ENCODE measurements at places on chromosomes 2 and 18.

DNA sequence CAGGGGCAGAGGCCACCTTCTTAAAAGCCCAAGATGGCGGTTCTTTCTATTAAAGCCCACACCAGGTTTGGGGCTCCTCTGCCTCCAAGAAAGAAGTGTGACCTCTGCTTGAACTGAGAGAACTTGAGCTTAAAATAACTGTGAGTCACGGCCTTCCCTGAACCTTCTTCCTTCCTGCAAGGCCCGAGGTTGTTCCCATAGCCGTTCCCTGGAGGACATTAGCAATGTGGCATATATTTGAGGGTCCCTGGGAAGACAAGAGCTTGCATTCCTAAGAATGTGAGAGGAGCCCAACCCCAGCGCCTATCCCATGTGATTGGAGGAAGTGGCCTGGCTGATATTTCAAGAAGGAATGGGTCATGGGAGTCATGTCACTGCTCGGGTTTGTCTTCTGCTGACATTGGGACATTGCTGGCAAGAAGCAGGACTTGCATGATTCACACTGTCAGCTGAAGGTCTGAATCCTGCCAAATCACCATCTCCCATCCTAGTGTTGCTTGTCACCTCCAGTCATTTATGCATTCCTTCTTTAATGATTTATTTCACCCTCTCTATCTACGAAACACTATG lies 168.1 kb downstream of the TRIB2 start:
- DNase-seq = no peak

GRCh38 chr2:176814740-176815367 lies 397.7 kb upstream of the HNRNPA3 start:
- DNase-seq = no peak

DNA sequence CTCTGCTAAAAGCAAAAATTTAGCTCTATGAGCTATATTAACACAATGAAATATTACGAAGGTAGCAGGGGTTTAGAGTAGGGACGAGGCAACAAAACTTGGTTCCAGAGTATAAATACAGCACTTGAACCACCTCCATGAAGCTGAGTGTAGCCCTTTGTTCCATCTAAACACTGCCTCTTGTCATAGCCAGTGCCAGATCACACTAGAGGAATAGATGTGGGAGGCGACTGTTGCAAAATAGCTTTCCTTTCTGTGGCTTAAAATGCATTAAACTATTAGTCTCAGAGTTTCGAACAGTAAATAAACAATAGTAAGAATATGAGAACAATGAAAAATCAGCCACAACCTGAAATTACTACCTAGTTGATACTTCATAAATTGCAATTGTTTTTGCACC lies 29.8 kb downstream of the PIEZO2 start:
- no peak for DNase-seq

GRCh38 chr2:52135235-52135634 lies 1103.3 kb upstream of the NRXN1 start:
- no peak for DNase-seq

DNA sequence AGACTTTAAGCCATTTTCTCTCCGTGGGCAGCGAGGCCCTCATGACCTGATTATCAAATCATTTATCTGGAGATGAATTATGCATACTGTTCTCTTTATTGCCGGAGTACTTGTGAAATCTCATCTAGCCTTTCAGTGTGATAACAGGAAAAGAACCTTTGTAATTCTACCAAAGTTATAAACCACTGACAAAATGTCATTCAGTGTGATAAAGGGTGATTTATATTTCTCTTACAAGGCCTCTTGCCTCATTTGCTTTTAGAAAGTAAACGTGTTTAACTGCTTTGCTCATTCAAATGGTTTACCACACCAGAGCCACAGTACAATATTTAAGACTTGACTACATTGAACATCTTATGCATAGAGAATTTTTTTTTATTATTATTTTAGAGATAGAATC lies 13.8 kb downstream of the MTCL1 start:
- DNase-seq = no peak

- no peak for DNase-seq
Observed at GRCh38 chr2:227657199-227657845, 9.3 kb upstream of the SCYGR5 start.

GRCh38 chr2:46828491-46829230 lies 86.9 kb downstream of the MCFD2 start:
- DNase-seq = no peak

- DNase-seq = no peak
Observed at GRCh38 chr18:28112056-28112470, 64.9 kb downstream of the CDH2 start.

DNA sequence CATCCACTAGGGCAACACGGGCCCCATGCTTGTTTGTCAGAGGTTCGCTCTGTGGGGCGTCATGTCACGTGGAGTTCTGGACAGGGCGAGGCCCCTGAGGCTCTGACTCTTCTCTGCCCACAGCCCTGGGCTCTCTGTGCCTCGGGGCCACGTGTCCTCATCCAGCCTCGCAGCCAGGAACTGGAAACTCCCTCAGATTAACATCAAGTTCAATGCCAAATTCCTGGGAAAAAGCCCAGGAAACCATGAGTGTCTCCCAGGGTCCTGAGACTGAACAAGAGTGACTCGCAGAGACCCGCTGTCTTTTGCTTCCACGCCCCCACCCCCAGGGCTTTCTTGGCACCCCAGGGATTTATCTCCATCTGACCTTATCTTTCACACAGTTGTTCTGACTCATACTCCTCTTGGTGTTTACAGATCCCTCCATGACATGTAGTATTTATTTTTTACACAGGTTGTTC lies 174.0 kb upstream of the PIEZO2 start:
- no peak for DNase-seq

GRCh38 chr2:217445723-217446122 lies 557.1 kb downstream of the TNS1 start:
- no peak for DNase-seq

DNA sequence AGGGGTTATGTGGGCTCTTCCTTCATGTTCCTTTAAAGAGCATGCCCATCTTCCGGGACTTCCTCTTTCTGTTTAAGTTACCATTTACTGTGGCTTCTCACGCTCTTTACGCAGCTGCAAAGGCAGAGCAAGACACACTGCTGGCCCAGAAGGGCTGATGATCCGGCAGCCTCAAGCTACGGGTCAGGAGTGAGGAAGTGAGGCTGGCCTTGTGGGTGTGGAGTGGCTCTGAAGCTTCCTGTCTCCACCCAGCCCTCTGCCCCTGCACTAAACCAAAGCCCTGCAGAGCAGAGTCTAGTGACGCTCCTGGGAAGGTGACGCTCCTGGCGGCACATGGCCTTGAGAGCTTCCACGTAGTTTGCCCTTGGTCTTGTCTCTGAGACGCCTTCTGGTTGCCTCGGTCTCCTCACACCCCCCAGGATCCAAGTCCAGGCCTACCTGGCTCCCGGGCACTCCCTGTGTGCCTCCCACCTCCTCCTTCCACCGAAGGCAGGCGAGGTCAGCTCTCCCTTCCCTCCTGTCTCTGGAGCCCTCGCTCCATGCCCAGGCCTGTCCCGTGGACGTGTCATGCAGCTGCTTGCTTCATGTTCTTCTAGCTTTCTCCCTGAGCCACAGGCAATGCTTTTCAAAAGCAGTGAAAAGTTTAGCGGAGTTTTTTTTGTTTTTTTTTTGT lies 50.3 kb downstream of the ARL4C start:
- DNase-seq = peak; percentile 54

GRCh38 chr2:67388680-67389079 lies 8.5 kb upstream of the ETAA1 start:
- DNase-seq = no peak

GRCh38 chr18:48607056-48607984 lies 68.5 kb downstream of the CTIF start:
- no peak for DNase-seq

- no peak for DNase-seq
Observed at GRCh38 chr2:217410681-217410960, 550.8 kb upstream of the TNP1 start.

- no peak for DNase-seq
Observed at GRCh38 chr2:2528846-2529245, 197.8 kb upstream of the MYT1L start.

GRCh38 chr2:177383935-177384334 lies 8.6 kb upstream of the AGPS start:
- DNase-seq = no peak

DNA sequence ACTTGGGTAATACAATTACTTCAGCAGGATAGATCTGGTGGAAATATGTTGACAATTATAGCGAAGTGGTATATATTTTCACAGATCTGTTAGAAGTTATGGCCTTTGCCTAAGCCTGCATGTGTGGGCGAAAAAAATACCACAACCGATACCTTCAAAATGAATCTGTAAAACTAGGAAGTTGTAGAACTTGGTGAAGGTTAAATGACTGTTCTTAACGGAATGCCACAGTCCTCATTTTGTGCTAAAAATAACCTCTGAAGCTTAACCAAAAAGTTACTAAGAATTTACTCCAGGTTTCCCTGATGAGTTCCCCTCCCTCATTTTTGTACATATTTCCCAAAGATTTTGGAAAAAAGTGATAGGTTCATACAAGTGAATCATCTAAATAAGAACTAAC lies 550.7 kb downstream of the THSD7B start:
- no peak for DNase-seq

- DNase-seq = no peak
Observed at GRCh38 chr2:136022396-136023146, 37.1 kb upstream of the DARS1 start.

DNA sequence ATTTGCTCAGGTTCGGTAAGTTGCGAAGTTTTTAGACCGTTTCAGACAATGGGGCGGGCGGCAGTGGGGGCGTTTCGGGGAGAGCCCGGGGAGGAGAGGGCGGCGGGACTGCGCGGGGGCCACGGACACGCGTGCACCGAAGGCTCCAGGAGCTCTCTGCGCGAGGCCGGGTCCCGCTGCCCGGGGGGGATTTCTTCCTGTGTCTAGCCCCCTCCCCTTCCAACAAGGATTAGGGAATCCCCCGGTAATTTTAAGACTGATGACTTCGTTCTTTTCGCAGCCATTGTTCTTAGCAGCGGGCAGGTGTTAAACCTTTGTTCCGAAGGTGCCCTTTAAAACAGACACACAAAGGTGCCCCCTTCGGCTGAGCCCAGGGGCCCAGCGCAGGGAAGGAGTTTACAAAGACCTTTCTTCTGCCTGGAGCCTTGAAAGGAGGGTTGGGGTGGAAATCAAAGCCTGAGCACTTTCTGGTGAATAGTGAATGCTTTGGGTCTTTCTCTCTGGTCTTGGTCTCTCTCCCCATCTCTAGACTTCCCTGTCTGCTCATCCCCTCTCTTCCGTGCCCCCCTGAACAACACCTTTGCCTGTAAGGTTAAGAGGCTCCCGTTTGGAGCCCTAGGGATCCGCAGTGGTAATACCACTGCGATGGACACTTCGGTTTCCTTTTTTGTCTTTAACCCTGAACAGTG lies 2.1 kb downstream of the TRIB2 start:
- DNase-seq = no peak

DNA sequence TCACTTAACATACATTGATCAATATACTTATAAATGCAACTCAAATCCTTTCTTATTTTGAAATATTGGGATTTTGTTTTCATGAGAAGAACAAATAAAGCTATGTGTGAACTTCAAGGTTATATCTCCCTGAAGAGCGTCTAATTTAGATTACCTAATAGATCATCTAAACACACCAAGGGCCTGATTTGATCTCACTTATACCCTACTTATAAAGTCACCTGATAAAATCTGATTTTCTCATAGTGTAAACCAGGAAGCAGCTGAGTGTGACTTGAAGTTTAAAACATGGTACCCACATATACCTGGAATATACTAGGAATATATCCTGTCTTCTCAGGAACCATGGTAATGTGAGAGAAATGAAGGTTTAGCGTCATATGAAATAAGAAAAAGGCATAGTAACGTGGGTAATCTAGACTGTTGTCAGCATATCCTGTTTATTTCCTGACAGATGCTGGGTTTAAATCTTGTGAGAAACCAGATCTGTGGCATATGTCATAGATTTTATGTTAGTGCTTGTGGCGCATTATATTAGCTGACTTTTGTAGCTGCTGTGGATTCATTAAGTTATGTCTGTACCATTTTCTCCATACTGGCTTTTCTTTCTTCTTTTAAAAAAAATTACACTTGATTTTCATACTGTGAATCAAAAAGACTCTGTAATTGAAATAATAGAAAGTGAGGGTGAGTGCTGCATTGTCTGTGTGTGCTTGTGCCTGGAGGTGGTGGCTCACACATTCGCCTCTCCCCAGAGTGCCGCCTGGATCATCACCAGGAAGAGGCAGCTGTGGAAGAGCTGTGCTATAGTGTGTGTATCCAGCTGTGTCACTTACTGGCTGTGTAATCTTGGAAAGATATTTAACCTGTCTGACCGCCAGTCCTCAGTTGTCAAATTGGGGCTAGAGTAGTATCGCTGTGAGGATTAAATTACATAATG lies 164.0 kb downstream of the MYO3B start:
- DNase-seq = no peak

DNA sequence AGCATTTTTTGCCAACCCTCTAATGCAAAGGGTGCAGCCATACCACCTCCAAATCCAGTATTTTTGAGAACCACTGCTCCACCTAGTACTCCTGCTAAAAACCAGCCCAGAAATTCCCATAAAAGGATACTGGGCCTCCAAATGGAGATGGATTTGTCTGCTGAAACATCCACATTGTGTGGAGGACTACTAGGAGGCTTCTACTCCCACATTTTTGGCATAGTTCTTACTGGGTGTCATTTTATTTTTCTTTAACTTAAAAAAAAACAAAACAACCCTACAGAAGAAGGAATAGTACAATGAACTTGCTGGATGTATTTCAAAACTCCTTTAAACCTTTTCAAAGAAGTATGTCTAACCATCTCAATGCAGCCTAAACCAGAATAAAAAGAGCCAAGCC lies 219.2 kb downstream of the SRBD1 start:
- DNase-seq = no peak

DNA sequence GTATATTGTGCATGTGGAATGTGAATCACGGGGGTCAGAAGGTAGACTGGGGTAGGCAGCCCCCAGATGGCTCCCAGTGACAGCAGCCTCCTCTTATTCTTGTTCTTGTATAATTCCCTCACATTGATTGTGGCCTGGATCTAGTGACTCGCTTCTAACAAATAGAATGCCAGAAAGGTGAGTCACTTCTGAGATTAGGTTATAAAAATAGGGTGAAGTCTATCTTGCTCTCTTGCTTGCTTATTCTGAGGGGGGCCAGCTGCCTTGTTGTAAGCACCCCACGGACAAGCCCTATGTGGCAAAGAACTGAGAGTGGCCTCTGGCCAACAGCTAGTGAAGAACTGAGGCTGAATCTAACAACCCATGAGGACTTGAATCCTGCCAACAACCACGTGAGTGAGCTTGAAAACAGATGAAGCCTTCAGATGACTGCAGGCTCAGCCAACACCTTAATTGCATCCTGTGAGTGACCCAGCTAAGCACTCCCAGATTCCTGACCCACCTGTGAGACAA lies 15.6 kb upstream of the RMND5A start:
- DNase-seq = no peak

- DNase-seq = no peak
Observed at GRCh38 chr2:239800785-239801386, 224.3 kb downstream of the NDUFA10 start.

DNA sequence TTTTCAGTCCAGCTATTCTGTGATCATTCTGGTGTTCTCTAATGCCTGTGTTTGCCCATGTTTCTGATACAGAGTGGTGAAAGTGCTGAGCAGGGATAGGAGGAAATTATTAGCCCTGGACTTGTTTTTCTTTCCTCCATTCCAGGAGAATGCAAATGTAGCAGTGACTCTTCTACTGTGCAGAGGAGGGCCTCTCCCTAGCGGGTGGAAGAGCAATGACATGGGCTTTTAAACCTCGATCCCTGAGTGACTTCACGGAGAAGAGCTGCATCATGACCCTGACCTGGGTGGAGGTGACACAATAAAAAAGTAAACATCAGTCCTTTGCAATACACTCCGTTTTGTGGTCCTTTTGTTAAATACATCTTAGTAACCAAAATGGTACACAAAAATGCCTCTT lies 68.0 kb upstream of the NETO1 start:
- no peak for DNase-seq

GRCh38 chr2:40396124-40396523 lies 55.8 kb downstream of the SLC8A1 start:
- DNase-seq = no peak

All from stimulated activated CD8-positive, alpha-beta memory T cell treated with anti-CD3 and anti-CD28 coated beads, Interleukin-4, amount 100 ng/mL, for 1 hour (primary cell).